ENCODE measurements at places on chromosomes 5 and 9.

DNA sequence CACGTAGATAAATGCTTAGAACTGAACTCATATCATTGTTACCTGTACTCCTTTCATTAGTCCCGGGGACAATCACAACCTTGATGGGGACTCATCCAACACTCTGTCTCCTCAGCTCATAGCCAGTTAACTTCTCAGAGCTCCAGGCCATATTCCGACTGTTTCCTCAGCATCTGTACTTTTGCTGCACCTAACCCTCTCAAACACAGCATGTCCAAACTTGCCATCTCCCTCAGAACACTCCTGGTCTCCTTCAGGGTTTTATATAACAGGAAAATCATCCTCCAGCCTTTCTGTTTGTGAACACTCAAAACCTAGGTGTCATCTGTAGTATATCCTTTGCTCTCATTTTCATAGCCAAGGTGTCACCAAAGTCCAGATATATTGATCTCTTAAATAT is 150.5 kb downstream of the CDH6 start:
- no peak for DNase-seq

- no peak for DNase-seq
Measured at GRCh38 chr5:180093651-180094382, 22.3 kb upstream of the RNF130 start.

- DNase-seq, result no peak
Measured at GRCh38 chr5:87339986-87340385, 72.3 kb downstream of the RASA1 start.

DNA sequence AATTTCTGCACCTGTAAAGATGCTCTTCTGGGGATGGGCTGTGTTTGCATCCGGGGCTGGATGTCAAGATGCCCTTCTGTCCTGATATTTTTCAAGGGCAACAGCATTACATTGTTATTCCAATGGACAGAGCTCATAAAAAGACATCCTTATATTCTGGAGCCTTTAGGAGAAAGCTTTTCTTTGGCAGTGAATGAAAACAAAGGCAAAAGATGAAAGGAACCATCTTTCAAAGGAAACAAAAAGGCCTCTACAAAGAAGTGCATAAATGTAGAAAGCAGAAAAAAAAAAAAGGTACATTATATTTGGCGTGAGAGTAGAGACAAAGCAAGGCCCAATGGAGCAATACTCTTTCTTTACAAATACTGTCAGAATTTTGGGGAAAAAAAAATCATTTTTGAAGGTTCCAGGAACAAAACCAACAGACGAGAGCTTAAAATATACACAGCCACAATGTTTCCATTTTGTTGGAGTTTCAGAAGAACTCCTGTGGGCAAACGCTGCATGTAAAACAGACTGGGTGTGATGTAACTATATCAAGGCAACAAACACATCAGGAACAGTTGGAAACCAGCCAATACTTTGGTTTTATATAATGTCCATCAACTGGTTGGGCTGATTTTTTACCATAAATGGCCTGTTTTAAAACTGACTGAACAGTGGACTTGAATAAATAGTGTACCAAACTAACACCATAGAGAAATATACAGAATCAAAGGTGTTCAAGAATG is 885.6 kb upstream of the DMAC1 start:
- no peak for DNase-seq

DNA sequence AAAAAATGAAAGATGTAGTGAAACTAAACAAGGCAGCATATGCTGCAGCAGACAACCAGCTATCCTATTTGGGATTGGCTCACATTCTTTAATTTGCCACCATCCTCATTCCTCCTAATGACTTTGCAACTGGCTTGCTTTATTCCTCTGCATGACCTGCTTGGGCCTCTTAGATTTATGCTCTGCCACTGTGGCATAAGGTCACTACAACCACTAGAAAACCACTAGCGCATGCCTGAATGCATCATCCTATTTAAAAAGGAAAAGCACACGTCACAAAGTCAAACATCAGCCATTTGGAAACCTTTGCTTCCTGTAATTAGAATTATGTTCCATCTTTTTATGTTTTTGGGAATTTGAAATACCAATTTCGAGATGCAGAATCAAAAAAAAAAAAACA is 40.8 kb upstream of the CCDC152 start:
- DNase-seq, result no peak

DNA sequence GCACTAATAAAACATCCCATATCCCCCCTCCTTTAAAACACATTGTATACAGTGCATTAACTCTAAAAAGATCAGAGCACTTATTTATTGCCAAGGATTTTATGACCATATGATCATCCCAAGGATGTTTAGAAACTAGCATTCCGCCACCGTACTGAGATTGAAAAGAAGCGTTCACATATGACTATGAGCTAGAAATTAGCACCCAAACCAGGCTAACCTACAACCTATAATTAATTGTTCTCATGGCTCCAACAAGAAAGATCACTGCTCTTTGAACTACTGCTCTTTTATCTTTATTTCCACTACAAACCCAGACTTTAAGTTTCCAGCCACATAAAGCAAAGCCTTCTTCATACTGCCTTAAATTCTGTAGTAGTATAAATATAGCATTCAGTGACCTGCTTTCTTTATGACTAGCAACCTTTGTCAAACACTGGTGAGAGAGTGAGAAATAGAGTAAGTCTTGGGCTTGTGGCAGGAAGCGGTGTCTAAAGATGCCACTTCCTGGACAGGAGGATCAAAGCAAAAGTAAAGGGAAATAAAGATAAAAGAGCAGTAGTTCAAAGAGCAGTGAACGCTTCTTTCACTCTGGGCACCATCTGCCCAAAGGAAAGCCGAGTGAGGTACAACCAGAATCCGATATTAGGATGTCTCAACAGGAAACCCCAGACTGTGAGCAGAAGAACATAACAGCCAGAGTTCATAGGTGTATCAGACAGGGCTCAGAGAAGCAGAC is 151.1 kb upstream of the ERCC6L2 start:
- peak; percentile 60 for DNase-seq

DNA sequence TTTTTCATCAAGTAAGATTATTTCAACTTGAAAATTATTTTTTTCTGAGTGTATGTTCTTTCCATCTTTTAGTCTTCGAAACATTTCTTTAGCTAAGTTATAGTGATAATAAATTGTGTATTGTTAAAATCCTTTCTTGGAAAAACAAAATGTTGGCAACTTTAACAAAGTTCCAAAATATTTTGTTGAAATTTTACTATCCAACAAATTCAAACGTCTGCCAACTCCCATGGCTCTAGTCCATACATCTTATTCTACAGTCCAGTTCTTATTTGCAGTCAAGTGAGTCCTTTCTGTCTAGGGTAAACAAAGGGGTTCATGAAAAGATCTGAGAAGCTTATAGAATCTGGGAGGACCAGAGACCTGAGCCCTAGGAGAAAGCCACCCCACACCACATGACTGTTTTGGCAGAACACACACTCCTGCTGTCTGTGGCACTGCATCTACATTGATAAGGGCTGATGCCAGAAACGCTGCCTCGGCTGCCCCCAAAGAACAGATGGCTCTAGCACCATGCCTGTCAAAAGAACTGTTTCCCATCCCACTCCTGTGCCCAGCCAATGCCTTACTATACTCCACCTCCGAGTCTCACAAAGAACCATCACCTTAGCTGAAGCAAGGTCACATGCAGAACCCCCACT is 47.5 kb downstream of the FEM1C start:
- no peak for DNase-seq

GRCh38 chr5:122774519-122774860 is 390 bp upstream of the SNX2 start:
- no peak for DNase-seq

GRCh38 chr5:9056046-9056445 is 489.8 kb downstream of the SEMA5A start:
- DNase-seq, result no peak

GRCh38 chr5:83172655-83173054 is 95.3 kb downstream of the XRCC4 start:
- no peak for DNase-seq

DNA sequence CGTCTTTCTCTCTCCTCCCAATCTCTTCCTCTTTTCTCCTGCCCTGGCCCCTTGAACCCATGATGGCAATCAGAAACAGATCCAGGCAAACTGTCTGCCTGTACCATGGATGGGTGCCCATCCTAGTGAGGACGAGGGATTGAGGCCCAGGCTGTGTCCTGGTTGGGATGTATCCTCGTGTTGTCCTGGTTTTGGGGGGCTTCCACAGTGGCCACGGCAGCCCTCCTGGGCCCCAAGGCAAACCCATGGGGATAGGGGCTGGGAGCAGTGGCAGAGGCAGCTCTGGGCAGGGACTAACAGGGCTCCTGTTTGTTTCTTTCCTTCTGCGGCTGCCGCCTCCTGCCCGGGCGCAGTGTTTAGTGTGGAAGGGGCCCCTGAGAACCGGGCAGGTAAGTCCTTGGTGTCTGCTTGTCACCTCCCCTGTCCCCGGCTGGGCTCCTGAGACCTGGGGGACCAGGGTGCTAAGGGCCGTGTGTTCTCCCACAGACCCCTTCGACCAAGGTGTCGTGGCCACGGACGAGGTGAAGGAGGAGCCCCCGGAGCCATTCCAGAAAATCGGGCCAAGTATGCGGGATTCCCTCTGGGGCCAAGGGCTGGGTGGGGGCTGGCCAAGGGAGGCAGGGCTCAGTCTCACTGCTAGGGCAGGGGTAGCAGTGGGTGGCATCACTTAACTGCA is 70.0 kb downstream of the AMBP start:
- peak; percentile 7 for DNase-seq

GRCh38 chr9:114921171-114921570 is 9.2 kb downstream of the TNFSF8 start:
- DNase-seq, result no peak

GRCh38 chr5:159135896-159136531 is 36.3 kb upstream of the EBF1 start:
- DNase-seq, result no peak

GRCh38 chr9:125484350-125485282 is 222.4 kb downstream of the MAPKAP1 start:
- DNase-seq, result no peak

DNA sequence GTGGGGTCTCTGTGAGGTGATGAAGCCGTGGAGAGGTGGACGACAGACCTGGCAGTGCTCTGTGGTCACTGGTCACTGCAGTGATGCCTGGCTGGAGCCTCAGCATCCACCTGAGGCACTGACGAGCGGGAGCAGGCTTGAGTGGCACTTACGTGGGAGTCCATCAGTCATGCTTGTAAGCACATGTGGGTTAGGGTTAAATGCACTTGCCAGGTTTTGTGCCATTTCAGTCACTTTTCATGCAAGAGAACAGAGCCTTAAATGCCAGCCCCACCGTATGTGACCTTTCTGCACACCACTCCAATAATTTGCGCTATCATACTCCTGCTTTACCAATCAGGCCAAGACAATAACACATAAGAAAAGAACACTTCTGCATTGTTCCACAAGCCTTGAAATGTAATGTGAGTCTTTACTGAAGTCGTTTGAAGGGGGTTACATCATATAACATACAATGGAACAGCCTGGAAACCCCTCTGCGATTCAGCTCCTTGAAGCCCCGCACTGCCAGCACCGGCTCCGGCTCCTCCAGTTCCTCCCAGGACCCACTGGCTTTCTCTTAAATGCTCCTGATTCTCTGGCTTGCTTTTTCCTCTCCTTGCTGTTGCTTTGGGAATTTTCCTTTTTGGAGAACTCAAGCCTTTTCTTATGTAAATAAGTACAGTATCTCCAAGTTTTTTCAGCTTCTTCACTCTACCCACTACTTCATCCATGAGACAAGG is 59.4 kb upstream of the CTXN3 start:
- DNase-seq, result no peak

GRCh38 chr5:141657937-141658545 is 6.8 kb upstream of the FCHSD1 start:
- no peak for DNase-seq

DNA sequence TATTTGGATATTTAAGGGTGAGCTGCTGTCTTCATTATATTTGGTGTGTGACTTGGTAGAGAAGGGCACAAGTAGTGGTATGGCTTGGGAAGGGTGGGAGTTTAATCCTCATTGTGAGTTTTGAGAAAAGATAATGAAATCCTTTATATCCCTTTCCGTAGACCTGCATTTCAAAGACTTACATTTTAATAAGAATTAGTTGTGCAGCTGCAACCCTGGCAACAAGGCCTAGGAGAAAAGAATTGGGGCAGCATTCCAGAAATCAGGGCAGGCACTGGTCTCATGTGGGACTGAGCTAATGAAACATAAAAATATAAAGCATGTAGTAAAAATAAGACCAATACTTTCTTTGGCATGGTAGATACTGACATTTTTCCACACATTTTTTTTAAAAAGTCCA is 60.5 kb downstream of the CDC42SE2 start:
- no peak for DNase-seq

GRCh38 chr5:172664681-172665541 is 23.8 kb downstream of the NEURL1B start:
- DNase-seq, result no peak

DNA sequence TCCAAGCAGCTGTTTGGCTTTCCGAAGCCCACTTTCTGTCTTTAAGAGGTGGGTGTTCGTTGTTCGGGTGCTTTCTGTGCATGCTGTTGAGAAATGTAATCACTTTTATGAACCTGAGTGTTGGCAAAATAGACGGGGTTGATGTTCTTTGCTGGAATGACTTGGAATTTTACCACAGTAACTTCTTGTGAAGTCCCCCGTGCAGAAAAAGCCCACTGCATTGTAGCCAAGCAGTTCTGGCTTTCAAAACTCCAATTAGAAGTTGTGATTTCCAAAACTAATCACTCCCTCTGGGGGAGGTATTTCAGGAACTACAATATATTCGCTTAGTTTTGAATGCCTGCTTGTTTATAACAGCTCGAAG is 111.1 kb downstream of the PAM start:
- no peak for DNase-seq

GRCh38 chr5:178625679-178626483 is 969 bp downstream of the CLK4 start:
- DNase-seq, result no peak

- DNase-seq, result no peak
Measured at GRCh38 chr5:143217804-143218160, 185.7 kb downstream of the NR3C1 start.

GRCh38 chr5:17185773-17186172 is 31.7 kb upstream of the BASP1 start:
- no peak for DNase-seq

- DNase-seq, result no peak
Measured at GRCh38 chr9:123832858-123833650, 96.9 kb downstream of the DENND1A start.

- no peak for DNase-seq
Measured at GRCh38 chr5:81854915-81855314, 104.0 kb upstream of the SSBP2 start.

GRCh38 chr9:83451308-83451707 is 86.9 kb downstream of the FRMD3 start:
- DNase-seq, result no peak

GRCh38 chr9:20512106-20512505 is 110.2 kb downstream of the MLLT3 start:
- no peak for DNase-seq

DNA sequence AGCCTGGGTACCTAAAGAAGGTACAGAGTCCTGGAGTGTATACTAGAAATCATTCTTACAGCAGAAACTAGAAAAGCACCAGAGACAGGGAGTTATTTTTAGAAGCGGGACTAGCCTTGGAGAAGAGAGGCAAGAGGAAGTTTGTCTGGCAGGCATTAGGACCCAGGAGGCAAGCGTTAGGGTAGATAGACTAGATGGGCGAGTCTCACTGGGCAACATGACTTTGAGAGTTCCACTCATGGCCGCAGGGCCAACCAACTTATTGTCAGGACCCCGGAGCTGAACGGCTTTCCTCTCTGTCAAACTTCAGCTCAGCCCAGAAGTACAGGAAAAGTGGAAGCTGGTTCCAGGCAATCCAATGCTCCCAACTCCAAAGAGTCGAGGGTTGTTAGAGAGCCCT is 34.1 kb upstream of the NPR3 start:
- no peak for DNase-seq

GRCh38 chr9:8364026-8364752 is 564.6 kb upstream of the DMAC1 start:
- no peak for DNase-seq
